Renal cortical epithelial cell (primary cell): ENCODE measurements at places on chromosomes 7 and 10. TPM values are rescaled to one million over a fixed set of nuclear protein-coding genes. Genes with fewer than 3 reads are reported as not detected.

DNA sequence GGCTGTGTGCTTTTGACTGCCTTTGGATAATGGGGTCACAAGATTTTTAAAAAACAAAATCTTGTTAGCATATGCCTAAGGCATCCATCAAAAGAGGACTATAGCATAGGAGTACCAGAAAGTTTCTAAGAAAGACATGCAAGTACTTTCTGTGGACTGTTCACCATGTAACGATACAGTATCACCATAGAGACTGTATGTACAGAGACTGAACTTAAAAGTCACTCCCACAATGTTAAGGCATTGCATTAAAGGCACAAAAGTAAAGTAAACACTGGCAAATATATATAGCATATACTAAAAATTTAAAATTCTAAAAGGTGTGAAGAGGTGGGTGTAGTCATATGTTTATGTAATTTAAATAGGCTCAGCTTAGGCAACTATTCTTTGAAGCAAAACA, 190.9 kb downstream of the IMMP2L start:
- no peak for DNase-seq

- peak; percentile 44 for DNase-seq
Observed at GRCh38 chr7:80724249-80724871, 85.9 kb downstream of the CD36 start.

DNA sequence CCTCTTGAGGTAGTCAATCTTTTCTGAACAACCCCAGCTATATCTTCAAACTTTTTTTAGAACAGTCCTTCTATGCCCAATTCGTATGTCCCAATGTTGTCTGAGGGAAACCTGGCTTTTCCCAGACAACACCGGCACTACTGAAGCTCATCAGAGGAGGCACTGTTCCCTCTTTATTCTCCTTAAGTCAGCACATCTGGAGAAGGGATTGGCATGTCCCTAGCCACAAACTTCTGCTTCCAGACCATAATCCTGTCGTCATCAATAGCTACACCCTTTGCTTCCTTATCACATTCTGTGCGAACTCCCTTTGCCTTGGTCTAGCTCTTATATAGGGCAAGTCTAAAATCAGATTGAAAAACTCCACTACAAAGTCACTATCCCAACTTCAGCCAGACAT, 22.9 kb downstream of the PON3 start:
- no peak for DNase-seq

GRCh38 chr10:30870896-30871295, 160.8 kb downstream of the ZNF438 start:
- DNase-seq = no peak

GRCh38 chr7:99040104-99040958, 103.6 kb downstream of the SMURF1 start:
- DNase-seq = peak; percentile 74

DNA sequence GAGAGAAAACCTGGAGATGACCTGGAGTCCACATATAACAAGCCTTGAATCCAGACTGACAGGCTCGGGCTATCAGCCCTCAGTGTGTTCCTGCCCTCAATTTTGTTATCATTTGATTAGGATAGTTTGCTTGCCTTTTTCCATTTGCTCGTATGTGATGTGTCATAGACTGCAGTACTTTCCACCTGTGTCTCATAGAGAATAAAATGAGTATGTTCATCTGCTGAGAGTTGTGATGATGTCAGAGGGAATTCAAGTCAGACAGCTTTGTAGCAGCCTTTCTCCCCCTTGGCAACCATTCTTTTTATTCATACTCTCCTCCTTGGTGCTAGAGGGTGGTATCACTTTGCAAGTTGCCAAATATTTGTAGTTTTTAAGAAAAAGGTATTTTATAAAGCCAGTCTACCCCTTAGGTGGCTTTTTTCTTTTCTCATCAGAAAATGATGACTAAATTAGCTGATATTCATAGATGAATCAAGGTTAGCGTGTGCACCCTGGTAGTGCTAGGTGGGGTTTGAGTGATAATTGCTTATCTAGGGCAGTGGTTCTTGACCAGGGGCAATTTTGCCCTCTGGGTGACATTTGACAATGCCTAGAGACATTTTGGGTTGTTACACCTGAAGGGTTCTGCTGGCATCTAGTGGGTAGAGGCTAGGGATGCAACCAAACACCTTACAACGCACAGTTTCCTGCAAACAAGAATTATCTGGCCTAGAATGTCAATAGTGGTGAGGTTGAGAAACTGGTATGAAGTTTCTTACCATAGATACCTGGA, 5.4 kb downstream of the SGPL1 start:
- no peak for DNase-seq

- DNase-seq = no peak
Observed at GRCh38 chr10:44908936-44909630, 2.1 kb upstream of the TMEM72 start.

GRCh38 chr10:44366941-44367630, 17.8 kb downstream of the CXCL12 start:
- no peak for DNase-seq

- DNase-seq = peak; percentile 38
Observed at GRCh38 chr7:23410446-23411183, 59.7 kb downstream of the IGF2BP3 start.

GRCh38 chr7:98137826-98138151, 31.1 kb downstream of the LMTK2 start:
- no peak for DNase-seq

DNA sequence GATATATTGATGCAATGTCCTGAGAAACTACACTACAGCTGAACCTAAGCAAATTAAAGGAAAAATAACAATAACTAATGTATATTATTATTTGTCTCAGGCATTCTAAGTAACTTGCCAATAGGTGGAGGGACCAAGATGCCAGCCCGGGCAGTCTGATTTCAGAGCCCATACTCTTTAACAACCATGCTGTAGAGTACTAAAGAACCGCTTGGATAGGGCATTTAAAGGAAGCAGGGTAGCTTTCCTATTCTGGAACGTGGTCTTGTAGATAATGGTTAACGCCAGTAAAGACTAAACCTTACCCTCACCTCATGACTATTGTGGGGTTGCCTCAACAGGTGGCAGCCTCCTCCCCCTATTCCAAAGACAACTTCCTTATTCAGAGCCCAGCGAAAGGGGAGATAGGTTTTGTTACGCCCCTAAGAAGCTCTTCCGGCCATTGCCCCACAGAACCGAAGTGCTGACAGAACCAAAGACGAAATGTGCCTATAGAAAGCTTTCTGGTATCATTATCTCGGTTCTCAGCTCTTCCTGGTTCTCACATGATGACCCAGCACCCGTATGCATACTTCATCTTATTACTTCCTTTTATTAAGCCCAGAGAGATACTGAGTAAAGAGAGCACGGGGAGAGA, 707 bp upstream of the C1GALT1 start:
- peak; percentile 68 for DNase-seq

GRCh38 chr10:113494761-113495160, 58.1 kb upstream of the HABP2 start:
- no peak for DNase-seq

GRCh38 chr7:105212212-105212611, 176.5 kb downstream of the SRPK2 start:
- no peak for DNase-seq

DNA sequence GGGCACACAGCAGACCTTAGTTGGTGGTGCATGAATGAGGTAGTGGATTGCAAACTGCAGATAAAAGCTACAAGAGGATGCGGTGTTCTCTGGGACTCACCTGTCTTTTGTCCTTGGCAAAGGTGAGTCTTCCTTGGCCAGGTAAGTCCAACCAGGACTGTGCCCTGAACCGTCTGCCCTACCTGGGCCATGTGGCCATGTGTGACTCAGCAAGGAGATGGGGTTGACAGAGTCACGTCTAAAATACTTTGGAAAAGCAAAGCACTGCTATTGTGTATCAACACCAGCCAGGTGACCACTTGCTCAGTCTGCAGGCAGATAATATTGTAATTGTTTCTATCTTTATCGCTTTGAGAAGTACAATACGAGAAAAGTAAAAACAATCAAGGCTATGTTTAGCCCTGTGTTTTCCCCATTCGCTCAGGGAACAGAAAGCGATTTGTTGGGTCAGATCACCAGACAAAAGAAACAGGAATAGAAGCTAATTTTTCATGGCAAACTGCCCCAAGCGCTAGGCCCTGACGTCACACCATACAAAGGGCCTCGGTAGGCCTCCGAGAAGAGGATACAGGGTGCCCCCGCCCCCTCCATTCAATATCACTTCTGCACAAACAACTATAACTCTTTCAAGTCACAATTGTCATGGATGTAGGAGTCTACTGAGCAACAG, 57.3 kb downstream of the FAM53B start:
- DNase-seq = no peak

DNA sequence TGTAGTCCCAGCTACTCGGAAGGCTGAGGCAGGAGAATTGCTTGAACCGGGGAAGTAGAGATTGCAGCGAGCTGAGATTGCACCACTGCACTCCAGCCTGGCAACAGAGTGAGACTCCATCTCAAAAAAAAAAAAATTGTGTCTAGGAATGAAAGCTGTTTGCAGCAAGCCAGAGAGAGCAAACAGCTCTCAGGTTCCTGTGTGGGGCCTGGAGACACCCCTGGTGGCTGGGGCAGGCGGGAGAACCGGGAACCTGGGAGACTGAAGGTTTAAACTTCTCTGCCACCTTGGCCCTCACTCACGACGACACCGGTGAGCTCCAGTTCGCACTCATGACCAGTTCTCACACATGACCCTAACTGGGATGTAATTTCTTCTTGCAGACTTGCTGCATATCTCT, 13.2 kb upstream of the UNCX start:
- no peak for DNase-seq

GRCh38 chr10:88946965-88947590, 5.5 kb downstream of the ACTA2 start:
- DNase-seq = peak; percentile 44

DNA sequence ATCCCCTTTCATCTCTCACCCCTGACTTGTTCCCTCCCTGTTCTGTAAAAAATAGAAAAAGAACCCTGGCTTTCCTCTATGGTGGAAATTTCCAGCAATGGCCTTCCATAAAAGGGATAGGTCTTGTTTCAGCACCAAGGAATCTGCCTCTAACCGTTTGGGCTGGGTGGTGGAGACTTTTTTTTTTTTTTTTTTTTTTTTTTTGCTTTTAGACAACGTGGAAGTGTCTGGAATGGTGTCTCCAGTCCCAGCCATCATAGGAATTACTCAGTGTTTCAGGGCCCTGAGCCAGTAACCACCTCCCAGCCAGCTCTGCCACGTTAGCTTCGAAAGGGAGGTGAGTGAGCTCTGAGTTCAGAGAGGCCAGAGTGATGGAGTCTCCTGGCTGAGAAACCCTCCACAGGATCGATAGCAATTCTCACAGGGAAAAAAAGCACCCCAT, 97.3 kb upstream of the COL1A2 start:
- peak; percentile 71 for DNase-seq

- DNase-seq = no peak
Observed at GRCh38 chr10:118028619-118029018, 18.1 kb downstream of the RAB11FIP2 start.

DNA sequence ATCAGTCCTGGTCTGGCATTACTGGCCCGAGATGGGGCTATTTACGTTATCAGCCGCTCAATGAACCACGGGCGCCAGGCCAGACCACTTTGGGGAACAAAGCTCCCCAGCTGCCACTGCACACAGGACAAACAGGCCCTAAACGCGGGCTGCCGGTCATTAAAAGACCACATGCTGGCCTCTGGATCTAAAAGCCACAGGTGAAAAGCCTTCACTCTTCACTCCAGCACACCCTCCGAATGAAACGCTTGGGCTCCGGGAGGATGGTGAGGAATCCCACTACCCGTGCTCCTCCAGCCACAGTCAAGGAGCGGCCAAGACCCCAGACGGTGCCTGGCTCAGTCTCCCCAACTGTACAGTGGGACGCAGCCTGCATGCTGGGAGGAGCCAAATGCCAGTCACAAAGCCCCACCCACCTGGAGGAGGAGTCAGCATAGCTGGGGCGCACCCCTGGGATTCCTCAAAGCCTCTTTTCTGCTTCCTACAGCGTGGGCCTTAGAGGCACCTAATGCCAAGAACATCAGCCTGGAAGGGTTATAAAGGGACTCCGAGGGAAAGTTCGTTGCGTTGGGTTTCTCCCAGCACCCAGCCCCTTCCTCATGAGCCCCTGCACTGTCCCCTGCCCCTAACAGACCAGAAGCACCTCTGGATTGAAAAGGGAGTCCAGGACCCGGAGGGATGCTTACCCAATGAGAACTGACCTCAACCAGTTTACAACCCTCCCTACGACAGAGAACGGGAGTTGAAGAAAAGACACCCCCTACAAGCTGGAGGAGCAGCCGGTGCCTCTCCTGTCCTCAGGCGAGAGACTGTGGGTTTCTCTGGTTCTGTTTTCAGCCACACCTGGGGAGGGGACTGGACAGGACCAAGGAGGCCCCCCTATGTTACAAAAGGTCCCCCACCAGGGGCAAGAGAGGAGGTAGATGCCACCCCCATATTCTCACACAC, 4.7 kb downstream of the PDGFA start:
- DNase-seq = no peak

GRCh38 chr7:38518541-38518940, 112.6 kb downstream of the AMPH start:
- DNase-seq = no peak

GRCh38 chr10:36671607-36672006, 453.8 kb upstream of the ANKRD30A start:
- no peak for DNase-seq

- no peak for DNase-seq
Observed at GRCh38 chr10:121567569-121567968, 30.7 kb downstream of the FGFR2 start.

DNA sequence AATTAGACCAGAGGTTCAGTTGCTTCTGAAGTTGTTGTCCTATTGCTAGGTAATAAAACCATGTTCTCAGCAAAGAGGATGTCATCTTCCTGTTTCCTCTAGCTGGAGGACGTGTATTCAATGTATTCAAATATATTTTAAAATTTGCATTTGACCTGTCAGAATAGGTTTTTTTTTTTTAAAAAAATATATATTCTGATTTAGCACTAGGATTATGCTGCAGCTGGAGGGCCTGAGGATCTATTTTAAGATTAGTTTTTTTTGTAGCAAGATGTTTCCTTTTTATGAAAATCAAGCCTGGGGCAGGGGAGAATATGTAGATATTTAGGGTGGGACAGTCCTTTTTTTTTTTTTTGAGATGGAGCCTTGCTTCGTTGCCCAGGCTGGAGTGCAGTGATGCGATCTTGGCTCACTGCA, 337.0 kb downstream of the FRMD4A start:
- no peak for DNase-seq

GRCh38 chr10:14327527-14327926, 3.2 kb downstream of the FRMD4A start:
- DNase-seq = no peak

- peak; percentile 61 for DNase-seq
Observed at GRCh38 chr10:128854963-128855362, 612.1 kb upstream of the MGMT start.

- DNase-seq = no peak
Observed at GRCh38 chr10:6255548-6256061, 52.9 kb downstream of the PFKFB3 start.

The SPDYE16 gene
- 0.25 TPM in 1 of 2 replicates, not detected in the other for total RNA-seq

The FGFBP3 gene
- 0.15 and 0.17 TPM in 2 replicates for total RNA-seq

The LIPM gene
- not detected in 2 replicates for total RNA-seq

The UCMA gene
- not detected in 2 replicates for total RNA-seq

The NODAL gene
- not detected in 2 replicates for total RNA-seq

The PLCE1 gene
- total RNA-seq = 1.4 and 4.4 TPM in 2 replicates

The TMEM72 gene
- 0.15 TPM in 1 of 2 replicates, not detected in the other for total RNA-seq

The FRMD4A gene
- total RNA-seq = 8.5 and 18.6 TPM in 2 replicates

The HTR5A gene
- total RNA-seq = not detected in 2 replicates

The TLX1 gene
- total RNA-seq = not detected in 2 replicates
